NCI-H2081 treated with DMSO at 0.1 percent for 48 hours (cell line): ENCODE measurements at places on chromosomes 2 and 18.

DNA sequence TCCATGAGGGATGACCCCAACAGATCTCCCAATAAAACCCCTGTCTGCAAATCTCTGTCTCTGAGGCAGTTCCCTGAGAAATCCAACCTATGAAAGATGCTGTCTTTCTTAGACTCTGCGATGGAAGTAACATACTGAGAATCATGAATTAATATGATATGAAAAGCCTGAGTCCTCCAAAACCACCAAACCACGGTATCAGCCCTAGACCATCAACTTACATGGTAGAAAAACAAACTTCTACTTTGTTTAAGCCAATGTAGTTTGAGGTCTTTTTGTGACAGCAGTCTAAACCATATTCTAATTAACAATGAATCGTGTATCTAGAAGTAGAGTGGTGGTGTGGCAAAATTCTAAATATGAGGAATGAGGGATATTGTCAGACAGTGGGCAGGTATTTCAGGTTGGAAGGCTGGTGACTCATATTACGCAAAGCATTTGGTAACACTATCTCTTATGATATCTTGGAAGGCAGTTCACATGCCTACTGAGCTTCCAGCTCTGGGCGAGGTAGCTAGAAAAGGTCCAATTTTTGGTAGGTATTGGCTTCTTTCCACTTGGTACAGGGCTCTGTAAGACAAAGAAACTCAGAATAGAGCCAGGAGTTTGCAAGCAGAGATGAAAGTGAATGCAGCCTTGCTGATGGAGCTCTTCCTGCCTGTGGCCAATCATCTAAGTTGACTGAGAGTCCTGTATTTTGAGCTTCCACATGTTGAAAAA is 215.8 kb downstream of the ZFP36L2 start:
- no peak for DNase-seq

GRCh38 chr18:8623549-8624106 is 14.4 kb downstream of the RAB12 start:
- no peak for DNase-seq

GRCh38 chr2:235810846-235811245 is 317.0 kb downstream of the AGAP1 start:
- DNase-seq = no peak

- no peak for DNase-seq
Measured at GRCh38 chr2:203437511-203437910, 97.6 kb downstream of the RAPH1 start.

- DNase-seq = no peak
Measured at GRCh38 chr2:219430633-219431615, 3.7 kb upstream of the SPEG start.

DNA sequence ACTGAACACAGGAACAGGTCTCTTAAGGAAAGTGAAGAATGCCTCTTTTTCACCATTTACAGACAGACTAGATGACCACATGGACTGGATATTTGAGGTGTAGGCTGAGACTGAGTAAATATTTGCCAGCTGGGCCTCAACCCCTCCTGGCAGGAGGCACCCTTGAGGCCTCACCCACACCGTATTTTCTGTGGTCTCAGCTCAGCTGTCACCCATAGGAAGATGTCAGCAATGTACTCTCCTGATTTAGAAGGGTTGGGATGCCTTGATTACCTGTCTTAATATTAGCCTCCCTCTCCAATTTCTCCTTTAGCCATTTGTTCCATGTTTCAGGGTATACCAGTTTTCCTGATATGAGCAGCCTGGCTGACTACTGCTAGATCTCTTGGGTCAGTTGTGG is 20.3 kb downstream of the ADCYAP1 start:
- DNase-seq = no peak

GRCh38 chr2:174660984-174661675 is 63.5 kb upstream of the WIPF1 start:
- DNase-seq = no peak

GRCh38 chr2:133906926-133907325 is 338.7 kb upstream of the NCKAP5 start:
- no peak for DNase-seq

DNA sequence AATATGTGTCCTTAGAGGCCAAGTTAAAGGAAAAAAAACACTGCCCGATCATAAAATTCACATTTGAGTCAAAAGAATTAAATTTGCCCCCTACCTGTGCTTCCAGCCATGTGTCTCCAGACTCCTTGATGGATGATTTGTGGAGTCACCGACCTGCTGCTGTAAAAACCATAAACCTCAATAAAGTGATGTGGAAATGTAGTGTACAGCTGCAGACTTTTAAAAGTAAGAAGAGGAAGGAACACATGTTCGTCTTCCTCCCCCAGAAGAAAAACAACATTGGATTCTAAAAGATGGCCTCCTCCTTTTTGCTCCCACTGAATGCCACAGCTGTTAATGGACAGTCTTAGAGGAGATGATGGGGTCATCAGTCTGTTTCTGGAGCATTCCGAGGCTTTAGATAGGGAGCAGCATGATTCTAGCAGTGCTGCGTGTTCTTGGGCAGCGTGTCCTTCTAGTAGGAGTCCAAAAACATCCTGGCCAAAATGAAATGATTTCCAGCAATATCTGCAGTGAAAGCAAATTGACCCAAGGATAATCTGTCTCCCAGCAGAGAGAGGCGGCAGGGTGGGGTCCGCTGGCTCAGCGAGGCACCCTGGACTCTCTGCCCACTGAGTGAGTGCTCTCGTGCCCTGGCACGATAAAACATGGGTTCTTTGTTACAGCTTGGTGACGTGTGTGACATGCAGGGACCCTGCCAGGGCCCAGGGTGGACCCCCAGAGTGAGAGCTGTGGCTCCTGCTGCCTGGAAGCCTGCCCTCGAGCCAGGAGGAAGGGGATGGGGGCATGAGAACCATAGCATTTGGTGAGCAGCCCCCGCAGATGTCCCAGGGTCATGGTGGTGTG is 196.1 kb downstream of the FAM210A start:
- no peak for DNase-seq

DNA sequence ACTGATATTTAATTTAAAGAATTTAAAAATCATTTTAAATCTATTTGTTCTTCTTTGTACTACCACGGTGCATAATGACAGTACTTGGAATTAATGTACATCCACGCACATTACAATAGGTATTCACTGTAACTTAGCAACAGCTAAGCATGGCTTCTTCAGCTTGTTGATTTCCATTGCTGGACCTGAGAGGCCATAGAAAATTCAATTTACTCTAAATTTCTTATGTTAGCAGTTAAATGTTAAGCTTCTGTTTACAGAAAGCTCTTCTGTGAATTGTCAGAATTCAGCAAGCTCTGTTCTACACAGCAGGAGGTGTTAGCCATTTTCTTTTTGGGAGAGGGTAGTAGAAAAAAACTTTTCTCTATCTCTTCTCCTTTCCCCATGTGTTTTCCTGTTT is 1149.3 kb upstream of the CDH2 start:
- no peak for DNase-seq

DNA sequence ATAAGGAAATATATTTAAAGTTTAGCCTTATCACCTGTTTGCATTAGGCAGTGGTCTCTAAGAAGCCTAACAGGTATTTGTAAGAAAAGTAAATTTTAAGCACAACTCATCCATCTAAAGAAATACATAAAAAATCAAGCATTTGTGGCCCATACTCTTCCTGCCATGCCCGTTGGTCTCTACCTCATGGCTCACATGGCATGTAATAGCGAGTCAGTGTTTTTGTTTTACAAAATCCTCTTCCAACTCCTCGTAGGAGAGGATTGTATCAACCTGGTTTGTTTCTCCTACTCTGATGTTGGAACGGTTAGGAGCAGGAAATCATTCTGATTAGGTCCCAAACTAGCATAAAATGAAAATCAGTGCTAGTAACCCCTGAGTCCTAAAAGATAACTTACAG is 91.8 kb downstream of the FMNL2 start:
- DNase-seq = no peak

- DNase-seq = no peak
Measured at GRCh38 chr2:134711692-134712091, 7.1 kb downstream of the TMEM163 start.

GRCh38 chr2:147109291-147109690 is 735.5 kb upstream of the ACVR2A start:
- no peak for DNase-seq

DNA sequence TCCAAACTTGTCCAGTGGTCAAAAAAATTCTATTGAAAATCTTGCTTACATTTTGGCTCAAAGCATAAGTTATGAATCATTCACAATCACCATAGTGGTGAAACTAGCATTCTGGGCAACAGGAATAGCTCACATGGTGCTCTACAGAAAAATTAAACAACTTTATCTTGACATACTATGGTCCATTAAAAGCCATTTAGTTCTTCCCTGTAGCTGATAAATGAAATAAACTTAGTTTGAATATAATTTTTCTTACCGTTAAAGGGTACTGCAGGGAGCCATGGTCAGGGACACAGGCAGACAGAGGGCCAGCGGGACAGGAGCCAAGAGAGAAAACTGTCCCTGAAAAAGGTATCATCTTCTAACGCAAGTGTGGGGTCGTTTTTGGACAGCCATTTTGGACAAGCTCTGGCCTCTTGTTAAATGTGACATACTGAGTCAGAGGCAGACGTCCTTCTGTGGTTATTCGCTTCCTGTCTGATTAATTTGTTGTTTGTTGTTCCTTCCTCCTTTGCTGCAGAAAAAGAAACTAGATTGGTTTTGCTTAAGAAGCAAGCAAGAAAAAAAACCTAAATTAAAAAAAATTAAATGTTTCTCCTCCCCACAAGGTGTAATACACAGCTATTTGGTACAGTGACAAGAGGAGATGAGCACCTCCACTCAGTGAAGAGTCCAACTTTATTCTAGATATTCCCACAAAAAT is at the start of gene WIPF1:
WIPF1 (minus strand) TSS at position 460 of the 703 bp plus-strand sequence. CDS start 12,231 bp downstream, outside the sequence.
- DNase-seq = no peak

DNA sequence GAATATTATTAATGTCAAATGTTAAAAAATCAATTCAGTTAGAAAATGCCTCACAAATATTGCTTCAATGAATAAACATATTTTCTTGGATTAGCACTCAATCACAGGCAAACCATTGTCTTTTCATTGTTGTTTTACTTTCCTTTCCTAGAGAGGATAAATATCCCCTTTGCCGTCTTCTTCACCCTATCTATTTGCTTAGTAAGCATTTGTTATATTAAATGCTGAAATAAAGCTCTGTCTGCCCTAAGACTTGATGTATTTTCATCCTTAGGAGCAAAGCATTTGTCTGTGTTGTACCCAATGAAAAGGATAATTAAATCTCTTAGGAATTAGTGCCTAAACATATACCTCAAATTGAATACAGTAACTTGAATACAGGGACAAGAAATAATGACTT is 1071.2 kb upstream of the GYPC start:
- DNase-seq = no peak

- no peak for DNase-seq
Measured at GRCh38 chr2:159165048-159165447, 121.5 kb downstream of the WDSUB1 start.

DNA sequence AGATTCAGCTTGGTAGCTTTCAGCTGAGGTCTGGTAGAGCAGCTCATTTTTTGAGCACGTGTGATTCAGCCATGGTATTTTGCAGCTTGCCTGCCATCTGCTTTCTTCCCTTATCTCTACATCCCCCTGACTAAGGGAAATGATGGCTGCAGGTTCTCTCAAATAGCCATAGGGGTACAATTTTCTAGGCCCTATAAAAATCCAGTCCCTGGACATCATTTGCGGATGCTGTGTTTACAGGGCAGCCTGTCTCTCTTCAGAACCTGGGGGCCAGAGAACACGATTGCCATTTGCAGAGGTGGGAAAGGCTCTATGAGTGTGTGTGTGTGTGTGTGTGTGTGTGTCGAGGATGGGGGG is 442.7 kb upstream of the MEIS1 start:
- no peak for DNase-seq

DNA sequence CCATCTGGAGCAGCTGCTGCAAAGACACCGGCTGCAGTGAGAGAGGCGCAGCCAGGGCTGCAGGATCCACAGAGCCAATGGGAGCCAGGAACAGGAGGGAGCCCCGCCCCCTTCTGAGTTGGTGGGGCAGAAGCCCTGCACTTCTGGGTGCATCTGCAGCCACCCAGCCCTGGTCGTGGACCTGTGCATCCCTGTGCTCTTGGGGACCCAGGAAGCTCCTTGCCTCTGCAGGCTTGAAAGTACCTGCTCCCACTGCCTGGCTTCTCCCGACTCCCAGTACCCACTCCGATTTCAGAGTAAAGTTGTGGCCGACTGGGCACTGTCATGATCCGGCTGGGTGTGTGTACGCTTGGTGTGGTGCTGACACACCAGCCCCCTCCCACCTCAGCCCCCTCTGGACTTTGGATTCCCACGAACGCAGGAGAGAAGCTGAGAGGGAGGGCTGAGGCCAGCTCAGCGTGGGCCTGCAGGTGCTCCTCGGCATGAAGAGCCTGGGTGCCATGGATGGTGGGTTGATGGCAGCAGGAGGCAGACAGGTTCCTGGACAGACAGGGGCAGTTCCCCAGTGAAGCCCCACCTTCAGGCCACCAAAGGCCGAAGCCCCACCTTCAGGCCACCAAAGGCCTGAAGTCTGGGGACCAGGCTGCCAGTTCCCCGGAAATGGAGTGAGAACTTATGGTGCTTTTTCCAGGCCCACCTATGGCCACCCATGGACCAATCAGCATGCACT is 34.9 kb downstream of the LRRTM4 start:
- no peak for DNase-seq

DNA sequence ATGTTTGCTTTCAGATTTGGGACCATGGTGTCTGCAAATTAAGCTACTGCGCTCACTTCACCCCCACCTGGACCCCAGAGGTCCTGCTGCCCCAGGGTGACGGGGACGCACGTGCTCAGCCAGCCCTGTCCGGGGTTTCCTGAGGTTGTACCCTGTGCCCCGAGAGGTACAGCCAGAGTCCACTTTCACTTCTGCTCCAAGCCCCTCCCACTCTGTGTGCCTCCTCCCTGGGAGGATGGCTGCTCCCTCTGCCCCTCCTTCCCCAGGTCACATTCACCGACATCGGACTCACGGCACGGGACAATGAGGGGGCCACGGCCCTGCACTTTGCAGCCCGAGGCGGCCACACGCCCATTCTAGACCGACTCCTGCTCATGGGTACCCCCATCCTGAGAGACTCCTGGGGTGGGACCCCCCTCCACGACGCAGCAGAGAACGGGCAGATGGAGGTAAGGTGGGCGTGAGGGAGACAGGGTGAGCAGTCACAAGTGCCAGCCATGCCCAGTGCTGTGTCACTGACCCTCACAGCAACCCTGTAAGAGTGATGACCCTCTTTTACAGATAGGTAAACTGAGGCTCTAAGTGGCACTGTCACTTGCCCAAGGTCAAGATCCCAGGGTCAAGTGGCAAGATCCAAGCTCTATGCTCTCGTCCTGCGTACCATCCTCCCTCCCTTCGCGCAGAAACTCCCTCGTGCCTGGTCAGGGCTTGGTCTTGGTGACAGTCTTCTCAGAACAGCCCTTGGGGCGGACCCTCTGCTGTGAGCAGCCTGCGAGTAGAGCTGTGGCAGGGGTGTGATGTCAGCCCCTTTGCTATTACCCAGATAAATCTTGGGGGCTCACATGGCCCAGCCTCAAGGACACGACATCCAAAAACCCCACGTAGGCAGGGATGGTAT is 7.6 kb downstream of the ESPNL start:
- DNase-seq = no peak
